Left renal pelvis (tissue), 4 donors: ENCODE measurements at places on chromosomes 7 and 10. TPM values are rescaled to one million over a fixed set of nuclear protein-coding genes. Genes with fewer than 3 reads are reported as not detected.

DNA sequence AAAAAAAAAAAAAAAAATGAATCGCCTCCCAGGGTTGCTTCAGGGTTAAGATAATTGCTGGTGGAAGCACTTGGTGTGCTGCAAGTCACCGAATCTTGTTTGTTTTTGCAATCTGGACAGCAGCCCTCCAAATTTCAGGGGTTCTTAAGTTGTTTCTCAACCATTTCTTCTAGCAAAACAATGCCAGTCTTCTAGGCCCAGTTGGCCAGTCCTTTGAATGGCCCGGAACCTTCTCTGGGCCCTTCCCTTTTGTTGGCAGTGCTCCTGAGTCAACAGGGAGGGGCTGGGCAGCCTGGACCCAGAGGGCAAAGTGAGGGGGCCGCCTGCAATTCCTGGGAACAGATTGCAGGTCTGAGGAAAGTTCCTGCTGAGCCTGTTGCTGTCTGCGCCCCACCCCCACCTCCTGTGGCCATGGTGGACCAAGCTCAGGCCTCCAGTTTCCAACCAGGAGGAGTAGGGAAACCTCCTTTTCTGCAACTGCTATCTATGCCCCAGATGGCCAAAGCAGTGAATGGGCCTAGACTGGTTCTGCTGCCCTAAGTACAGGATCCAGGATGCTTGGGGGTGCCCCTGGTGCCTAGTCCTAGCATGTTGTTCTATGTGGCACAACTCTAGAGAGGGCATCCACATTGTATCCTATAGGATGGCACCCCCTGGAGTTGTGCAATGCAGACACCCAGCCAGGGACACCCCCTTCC lies 31.4 kb upstream of the PDCD4 start:
- DNase-seq: no peak

GRCh38 chr10:17808971-17809841 lies at the start of gene MRC1:
Gene MRC1, plus strand, starts transcription at chr10:17809348. Its CDS starts 118 bp downstream, at chr10:17809466.
- no peak for DNase-seq

GHRHR gene
- polyA plus RNA-seq: 0.40 TPM

DNA sequence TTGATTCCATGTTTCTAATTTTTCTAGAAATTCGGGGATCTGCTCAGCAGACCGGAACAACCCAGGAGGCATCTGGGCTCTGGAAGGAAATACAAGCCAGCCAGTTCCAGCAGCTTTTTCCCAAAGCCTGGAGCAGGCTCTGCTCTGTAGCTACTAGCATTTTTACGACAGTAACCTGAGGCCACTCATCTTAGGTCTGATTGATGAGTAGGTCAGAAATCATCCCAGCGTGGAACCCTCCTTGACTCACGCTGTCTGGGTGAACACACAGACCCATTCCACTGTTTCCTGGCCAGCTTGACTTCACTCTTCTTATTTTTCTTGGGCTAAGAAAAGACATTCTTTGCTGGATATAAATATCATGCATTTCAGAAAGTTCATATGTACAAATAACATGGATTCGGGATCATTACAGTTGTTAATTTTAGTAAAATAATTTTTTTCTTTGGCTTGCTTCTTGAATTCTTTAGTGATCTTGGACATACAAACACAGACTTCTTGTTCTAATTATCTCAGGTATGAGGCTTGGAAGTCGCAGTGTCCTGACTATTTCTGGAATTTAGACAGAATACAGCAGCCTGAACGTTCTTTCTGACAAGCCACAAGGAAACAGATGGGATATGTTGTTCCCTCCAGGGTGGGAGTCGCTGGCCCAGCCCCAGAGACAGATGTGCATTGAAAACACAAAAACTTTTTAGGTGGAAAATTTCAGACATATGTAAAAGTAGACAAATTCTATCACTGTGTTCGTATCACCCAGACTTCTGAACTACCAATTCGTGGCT lies 54.6 kb upstream of the PITRM1 start:
- no peak for DNase-seq

SLC13A4 gene
- 1.1 TPM for polyA plus RNA-seq

DNA sequence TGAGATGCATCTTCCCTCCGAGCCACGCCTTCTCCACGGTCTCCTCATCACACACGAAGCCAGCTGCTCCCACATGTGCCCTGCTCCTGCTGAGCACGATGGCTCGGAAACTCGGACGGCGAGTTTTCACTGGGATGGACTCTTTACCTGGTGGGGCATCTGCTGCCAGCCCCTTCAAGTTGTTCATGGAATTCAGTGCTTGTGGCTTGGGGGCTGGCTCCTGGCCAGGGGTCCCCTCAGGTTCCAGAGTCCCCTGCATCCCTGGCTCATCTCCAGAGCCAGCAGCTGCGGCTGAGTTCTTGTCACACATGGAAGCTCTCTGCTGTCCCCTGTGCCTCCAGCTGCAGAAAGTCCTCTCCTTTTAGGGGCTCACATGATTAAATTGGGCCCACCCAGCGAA lies 654.0 kb downstream of the SDK1 start:
- no peak for DNase-seq

PTF1A gene
- polyA plus RNA-seq: not detected

GRCh38 chr10:18463673-18464211 lies 187.6 kb downstream of the NSUN6 start:
- no peak for DNase-seq

PILRA gene
- polyA plus RNA-seq: 5.2 TPM

ZNF37A gene
- 20.9 TPM for polyA plus RNA-seq

FAM25C gene
- not detected for polyA plus RNA-seq

DIP2C gene
- 21.1 TPM for polyA plus RNA-seq

ZNF736 gene
- 19.3 TPM for polyA plus RNA-seq

DNA sequence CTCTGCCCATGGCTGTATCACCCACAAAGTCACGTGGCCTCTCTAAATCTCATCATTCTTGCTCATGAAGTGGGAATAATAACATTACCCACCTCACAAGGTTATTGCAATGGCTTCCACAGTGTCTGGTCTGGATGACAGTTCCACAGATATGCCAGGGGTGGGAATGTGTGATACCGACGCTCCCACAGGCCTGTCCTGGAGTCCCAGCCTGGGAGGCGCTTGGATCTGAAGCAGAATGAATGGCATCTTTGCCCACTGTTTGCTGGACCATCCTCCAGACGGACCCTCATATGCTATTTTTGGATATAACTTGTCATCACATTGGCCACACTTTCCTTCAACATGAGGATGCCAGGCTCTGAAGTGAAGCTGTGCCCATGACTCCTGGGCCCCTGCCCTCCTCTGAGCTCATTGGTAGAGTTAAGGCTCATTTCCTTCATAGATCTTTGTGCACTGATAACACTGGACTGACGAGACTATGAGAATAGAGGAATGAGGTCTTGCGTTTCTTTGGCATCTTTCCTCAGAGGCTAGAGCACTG lies 279.8 kb upstream of the ZNF32 start:
- no peak for DNase-seq

PCBD1 gene
- 129 TPM for polyA plus RNA-seq

NKX1-2 gene
- not detected for polyA plus RNA-seq

- DNase-seq: no peak
These were observed 156.9 kb upstream of the PCBD1 start for GRCh38 chr10:71045204-71045809.

WIPF3 gene
- 5.5 TPM for polyA plus RNA-seq

DNA sequence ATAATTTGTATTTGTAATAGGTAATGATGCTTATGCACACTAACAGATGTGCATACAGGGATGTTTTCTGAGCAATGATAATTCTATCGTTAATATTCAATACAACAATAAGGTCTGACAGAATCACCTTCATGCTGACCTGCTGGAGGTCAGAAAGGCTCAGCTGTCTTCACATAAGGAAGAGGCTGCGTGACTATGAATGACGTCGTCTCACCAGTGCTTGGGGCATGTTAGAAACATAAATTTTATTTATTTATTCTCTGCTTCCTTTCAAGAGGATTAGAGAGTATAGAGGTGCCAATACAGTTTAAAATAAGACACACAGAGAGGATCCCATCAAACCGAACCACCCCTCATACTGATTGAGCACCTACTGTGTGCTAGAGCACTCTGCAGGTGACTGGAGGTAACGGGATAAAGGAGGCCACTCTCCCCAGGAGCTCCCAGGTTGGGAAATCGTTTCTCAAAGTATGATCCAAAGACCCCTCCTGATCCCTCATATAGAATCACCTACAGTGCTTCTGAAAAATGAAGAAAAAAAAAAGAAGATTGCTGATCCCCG lies 265.6 kb upstream of the NPVF start:
- DNase-seq: no peak

SLC18A3 gene
- not detected for polyA plus RNA-seq

ADAMTS14 gene
- polyA plus RNA-seq: 2.0 TPM

DNA sequence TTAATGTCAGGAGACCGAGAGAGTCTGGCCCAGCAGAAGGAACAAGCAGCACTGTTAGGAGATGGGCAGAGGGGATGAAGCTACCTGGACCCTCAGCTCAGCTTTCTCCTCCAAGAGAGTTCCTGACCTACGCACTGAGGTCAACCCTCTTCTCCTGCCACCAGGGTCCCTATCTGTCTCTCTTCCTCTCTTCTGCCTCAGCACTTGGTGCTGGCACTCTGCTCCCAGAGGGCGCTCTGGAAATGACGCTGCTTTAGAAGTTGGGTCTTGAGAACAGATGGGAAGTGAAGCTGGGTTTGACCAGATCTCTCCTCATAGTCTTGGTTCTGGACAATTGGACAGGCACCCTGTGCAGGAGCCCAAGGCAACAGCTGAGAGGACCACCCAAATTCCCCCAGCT lies 216.0 kb upstream of the AGK start:
- no peak for DNase-seq

LOXL4 gene
- polyA plus RNA-seq: 4.3 TPM

- no peak for DNase-seq
These were observed 14.5 kb upstream of the HOXA13 start for GRCh38 chr7:27214239-27214950.
